BJ (cell line): ENCODE measurements at places on chromosomes 12 and 14. TPM values are rescaled to one million over a fixed set of nuclear protein-coding genes. Genes with fewer than 3 reads are reported as not detected.

FOXG1 gene
- 0.01 TPM in 1 of 2 replicates, not detected in the other for polyA plus RNA-seq

CLEC1B gene
- polyA plus RNA-seq, result not detected in 2 replicates

UBR7 gene
- polyA plus RNA-seq, result 25.4 and 30.3 TPM in 2 replicates

NGB gene
- polyA plus RNA-seq, result 0.05 TPM in 1 of 2 replicates, not detected in the other

TRPV4 gene
- 7.4 and 13.4 TPM in 2 replicates for polyA plus RNA-seq

CLMN gene
- polyA plus RNA-seq, result 0.13 and 0.27 TPM in 2 replicates

BRMS1L gene
- 2.5 and 6.4 TPM in 2 replicates for polyA plus RNA-seq

GZMB gene
- not detected in 2 replicates for polyA plus RNA-seq

KCNMB4 gene
- polyA plus RNA-seq, result 1.5 and 1.7 TPM in 2 replicates

NEUROD4 gene
- not detected in 2 replicates for polyA plus RNA-seq

IAPP gene
- polyA plus RNA-seq, result not detected in 2 replicates

PAPOLA gene
- polyA plus RNA-seq, result 92.4 and 117 TPM in 2 replicates

GRCh38 chr14:50070840-50071548 lies 45.4 kb downstream of the VCPKMT start:
- no peak for DNase-seq

GRCh38 chr14:94774344-94775090 lies 4.6 kb upstream of the GSC start:
- no peak for DNase-seq

- no peak for DNase-seq
These were observed 98.9 kb downstream of the CMKLR1 start for GRCh38 chr12:108240027-108240785.

DNA sequence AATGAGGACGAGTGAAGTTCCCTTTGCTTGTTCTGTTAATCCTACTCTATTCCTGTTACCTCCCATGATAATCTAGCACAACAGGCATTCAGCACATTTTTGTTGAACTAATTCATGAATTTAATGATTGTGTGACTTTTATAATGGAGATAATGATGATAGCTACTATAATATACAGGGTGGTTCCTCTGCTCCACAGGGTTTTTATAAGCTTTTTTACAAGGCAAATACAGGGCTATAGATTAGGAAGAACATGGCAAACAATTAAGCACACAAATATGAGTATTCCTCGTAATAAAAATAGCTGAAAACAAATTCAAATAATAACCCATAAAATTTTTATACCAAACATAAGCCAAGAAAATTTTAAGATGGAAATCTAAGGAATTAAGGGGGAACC lies 145.6 kb upstream of the TMTC1 start:
- no peak for DNase-seq

DNA sequence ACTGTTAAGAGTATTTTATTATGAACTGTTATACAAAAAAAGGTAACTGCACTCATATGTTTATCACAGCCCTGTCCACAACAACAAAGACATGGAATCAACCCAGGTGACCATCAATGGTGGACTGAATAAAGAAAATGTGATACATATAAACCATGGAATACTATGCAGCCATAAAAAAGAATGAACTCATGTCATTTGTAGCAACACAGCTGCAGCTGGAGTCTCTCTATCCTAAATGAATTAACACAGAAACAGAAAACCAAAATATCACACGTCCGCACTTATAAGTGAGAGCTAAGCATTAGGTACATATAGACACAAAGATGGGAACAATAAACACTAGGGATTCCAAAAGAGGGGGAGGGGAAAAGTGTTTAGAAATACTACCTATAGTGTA lies 95.8 kb downstream of the BCAT1 start:
- DNase-seq, result no peak

DNA sequence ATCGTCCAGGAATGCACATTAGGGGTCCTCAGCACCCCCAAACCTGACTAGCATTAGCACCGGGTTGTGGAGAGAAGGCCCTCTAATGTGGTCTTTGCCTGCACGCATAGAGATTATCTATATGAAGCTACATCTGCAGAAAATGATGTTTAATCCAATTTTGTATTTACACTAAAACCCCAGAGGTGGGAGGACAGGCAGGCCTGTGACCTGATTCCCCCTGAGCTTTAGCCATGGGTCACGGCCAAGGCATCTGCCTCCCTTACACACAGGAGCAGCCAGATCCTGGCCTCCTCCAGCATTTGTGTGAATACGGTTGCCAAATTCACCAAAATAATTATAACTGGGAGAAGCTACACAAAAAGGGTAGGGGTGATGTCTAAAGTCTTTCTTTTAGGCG lies 7.0 kb downstream of the APOLD1 start:
- no peak for DNase-seq

DNA sequence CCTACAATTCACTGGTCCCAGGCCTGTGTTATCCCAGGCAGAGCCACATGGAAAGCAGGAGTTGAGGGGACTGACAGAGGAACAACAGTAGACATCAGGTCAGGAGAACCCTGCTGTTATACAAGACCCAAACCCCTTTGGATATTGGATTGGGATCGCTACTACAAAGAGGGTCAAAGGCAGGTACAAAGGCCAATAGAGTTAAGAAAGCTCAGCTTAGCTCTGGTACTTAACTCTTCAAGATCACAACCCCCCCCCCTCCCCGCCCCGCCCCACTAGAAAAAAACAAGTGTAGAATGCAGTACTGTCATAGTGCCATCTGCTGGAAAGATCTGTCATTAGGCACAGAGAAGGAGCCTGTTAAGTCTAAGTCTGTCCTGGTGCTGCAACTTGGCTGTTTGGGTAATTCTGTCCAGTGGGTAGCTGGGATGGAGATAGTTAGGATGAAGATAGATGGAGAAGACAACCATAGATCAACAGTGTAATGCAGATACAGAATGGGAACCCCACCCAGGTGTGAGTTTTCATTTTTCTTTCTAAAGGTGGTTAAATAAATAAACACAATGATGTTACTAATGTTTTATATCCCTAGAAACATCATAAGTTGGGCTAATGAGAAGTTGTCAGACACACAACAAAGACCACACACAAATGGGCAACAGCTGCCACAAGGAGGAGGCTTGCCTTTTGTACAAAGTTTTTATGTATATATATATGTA lies 17.2 kb downstream of the REM2 start:
- DNase-seq, result no peak

- no peak for DNase-seq
These were observed 119.6 kb downstream of the KCNMB4 start for GRCh38 chr12:70485704-70486103.

- peak; percentile 11 for DNase-seq
These were observed 391.8 kb upstream of the PRICKLE1 start for GRCh38 chr12:42981379-42981778.

GRCh38 chr14:83217492-83217891 lies 1683.8 kb upstream of the SEL1L start:
- DNase-seq, result peak; percentile 24

DNA sequence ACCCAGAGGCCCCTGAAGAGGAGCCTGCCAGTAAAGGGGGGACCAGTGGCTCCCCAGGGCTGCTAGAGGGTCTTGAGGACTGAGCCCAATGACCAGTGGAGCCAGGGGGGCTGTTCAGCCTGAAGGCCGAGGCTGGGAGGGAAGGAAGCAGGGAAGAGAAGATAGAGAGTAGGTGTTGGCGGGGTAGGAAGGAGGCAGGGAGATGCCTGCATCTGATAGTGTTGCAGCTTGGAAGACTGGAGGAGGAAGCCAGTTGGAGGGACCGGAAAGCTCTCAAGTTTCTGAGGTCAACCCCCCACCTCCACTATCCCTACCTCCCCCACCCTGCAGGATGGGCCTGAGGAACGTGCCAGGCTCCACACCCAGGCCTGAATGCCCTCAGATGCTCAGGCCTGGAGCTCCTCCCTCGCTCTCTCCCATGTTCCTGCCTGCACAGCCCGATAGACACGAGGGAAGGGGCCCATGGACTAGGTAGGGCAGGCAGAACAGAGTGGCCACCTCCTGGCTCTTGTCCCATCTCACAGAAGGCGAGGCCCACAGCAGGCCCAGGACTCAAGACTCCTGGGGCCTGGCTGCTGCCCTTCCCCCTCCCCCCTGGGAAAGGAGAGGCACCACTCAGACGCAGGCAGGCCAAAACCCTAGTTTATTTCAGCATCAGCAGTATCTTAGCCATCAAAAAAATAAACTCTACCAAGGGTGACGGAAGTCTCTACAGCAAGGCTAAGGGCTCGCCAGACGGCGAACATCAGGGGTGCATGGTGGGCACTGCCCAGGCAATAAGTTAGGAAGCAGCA lies 3.4 kb downstream of the CKB start:
- no peak for DNase-seq

DNA sequence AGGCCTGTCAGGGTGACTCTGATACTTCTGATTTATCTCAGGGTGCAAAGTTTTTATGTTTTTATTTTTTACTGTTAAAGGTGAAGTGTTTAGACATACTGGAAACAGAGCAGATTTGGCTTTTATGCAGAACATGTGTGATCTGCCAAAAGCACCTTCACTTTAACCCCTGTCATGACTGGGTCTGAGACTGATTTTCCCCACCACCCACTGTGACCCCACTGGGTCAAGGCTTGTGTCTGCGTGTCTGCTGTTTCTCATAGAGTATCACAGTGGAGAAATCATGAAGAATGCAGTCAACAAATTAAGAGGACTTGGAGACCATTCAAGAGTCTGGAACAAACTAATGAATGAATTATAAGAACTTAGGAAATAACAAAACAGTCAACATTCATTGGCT lies 131.2 kb downstream of the SPTSSA start:
- no peak for DNase-seq

DNA sequence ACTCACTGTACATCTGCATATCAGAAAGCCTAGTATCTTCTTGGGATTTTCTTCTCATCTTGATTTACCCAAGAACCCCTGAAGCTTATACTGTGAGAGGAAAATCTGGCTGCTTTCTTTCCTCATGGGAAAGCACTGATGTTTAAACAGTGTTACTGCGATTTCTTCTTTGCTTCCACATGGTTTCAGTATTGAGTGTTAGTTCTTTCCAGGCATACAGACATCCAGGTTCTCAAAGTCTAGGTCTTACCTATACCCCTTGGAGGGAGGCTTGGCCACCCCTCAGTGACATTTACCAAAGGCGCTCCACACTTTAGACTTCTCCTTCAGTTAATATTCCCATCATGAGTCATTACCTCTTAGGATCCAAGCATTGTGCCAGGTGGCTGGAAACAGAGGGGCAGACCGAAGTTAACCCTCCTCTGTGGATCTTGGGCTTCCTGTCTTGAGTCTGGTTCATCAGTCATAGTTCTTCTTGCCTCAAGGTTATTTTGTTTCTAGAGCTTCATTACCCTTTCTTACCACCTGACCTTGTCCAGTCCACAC lies 79.1 kb downstream of the TMEM117 start:
- DNase-seq, result no peak

GRCh38 chr14:46490238-46490685 lies 161.3 kb downstream of the RPL10L start:
- DNase-seq, result no peak

DNA sequence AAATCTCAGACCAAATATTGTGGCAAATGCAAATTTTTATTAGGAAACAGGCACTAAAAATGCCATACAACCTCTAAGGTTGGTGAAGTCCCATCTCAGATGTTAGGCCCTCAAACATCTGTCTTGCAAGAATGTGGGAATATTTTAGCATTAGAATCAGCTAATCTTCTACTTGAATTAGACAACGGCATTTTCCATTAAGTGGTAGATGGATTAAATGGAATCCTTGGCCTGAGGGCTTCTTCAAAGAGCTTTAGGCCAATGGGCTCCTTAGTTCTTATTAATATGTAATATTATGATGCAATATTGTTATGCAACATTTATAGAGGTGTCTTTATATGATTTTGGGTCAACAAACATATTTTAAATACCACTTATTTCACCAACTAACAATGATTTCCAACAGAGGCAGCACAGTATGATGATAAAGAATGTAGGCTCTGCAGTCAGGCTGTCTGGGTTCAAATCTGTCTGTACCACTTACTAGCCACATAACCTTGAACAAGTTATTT lies 122.9 kb upstream of the PLEKHA5 start:
- no peak for DNase-seq

- peak; percentile 39 for DNase-seq
These were observed at the start of gene BICD1 for GRCh38 chr12:32106517-32107358. BICD1 (plus strand) TSS chr12:32106847; CDS start chr12:32107332, 485 bp downstream.

- no peak for DNase-seq
These were observed 27.9 kb downstream of the PRMT8 start for GRCh38 chr12:3518902-3519301.

GRCh38 chr14:90760591-90761316 lies 55.5 kb downstream of the TTC7B start:
- no peak for DNase-seq

DNA sequence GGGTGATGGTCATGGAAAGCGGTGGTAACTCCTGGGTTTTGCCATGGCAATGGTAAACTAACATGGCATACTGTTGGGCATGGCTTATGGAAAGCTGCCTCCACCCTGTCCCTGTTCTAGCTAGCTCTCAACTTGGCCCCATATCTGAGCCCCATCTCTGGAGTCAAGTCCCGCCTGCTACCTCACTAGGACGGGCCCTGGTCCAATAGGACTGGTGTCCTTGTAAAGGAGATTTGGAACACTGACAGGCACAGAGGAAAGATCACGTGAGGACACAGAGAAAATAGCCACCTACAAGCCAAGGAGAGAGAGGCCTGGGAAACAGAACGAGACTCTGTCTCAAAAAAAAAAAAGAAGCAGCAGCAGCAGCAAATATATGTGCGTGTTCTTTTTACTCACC lies 59.8 kb downstream of the RNFT2 start:
- no peak for DNase-seq

DNA sequence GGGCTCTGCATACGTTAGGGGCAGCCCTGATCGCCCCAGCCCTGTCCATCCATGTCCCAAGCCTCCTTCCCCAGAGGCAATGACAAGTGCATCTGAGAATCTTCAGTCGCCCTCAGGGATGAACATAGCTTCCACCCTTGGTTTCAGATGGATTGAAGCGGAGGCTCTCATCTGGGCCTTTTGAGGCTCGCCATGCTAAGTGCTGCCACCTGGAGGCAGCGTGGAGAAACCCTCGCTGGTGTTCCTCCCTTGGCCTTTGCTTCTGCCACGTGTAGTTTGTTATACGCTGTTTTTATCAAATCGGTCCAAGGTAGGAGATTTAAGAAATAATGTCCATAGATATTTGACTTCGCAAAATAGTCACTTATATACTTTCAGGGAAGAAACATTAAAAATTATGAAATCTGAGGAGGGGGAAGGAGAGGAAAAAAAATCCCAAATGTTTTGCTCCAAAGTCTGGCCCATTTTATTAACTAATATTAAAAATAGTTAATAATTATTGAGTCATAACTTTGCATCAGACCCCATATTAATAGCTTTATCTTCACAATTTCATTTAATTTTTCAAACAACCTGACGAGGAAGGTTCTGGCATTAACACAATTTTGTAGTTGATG lies 28.8 kb upstream of the LRRC10 start:
- no peak for DNase-seq

DNA sequence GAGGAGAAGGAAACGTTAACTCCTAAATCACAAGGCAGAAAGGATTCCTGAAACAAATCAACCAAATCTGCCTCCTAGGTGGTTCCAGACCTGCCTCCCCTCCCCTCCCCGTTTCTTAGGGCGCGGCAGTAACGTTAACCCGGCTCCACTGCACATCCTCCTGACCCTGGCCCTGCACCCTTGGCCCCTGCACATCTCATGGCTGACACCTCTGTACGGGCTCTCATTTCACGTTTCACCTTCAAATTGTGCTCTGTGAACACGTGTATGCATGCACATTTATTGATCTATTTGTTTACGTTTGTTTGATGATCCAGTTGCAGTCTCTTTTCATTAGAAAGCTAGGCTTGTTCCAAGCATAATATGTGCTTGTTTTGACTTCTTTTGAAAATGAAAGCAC lies 358.1 kb downstream of the ADGRD1 start:
- no peak for DNase-seq
